ENCODE measurements at places on chromosomes 1 and 21. TPM values are rescaled to one million over a fixed set of nuclear protein-coding genes. Genes with fewer than 3 reads are reported as not detected.

Gene YTHDF2
- 51.8 TPM for total RNA-seq

Gene PTPN7
- total RNA-seq, result 2.5 TPM

Gene OR2T11
- not detected for total RNA-seq

Gene CCDC27
- not detected for total RNA-seq

Gene PCSK9
- 8.6 TPM for total RNA-seq

Measured in sciatic nerve (tissue), 2 donors.